ENCODE measurements at places on chromosomes 13 and 19.

- peak; percentile 80 for DNase-seq
These were observed 368.4 kb downstream of the KLF12 start for GRCh38 chr13:73765651-73766384.

DNA sequence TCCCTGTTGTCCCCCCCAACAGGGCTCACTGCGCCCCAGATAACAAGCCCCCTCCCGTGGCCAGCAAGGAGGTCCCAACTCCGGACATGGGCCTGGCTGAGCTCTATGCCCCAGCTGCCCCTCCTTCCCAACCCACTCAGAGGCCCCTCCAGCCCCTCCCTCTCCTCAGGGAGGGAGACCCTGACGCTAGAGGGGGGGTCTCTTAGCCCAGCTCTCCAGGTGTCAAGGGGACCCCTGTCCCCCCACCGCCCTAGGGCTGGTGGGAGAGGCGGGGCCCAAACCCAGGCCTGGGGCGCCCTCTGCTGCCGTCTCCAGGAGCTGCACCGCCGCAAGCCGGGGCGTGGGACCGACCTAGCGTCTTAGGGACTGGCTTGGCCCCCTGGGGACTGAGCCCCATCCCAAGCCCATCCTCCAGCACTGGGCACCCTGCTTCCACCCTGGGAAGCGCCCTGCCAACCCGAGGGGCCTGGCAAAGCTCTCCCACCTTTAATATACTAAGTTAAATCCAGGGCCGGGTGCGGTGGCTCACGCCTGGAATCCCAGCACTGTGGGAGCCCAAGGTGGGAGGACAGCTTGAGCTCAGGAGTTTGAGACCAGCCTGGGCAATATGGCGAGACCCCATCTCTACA is 1.4 kb downstream of the GRIN3B start:
- no peak for DNase-seq

DNA sequence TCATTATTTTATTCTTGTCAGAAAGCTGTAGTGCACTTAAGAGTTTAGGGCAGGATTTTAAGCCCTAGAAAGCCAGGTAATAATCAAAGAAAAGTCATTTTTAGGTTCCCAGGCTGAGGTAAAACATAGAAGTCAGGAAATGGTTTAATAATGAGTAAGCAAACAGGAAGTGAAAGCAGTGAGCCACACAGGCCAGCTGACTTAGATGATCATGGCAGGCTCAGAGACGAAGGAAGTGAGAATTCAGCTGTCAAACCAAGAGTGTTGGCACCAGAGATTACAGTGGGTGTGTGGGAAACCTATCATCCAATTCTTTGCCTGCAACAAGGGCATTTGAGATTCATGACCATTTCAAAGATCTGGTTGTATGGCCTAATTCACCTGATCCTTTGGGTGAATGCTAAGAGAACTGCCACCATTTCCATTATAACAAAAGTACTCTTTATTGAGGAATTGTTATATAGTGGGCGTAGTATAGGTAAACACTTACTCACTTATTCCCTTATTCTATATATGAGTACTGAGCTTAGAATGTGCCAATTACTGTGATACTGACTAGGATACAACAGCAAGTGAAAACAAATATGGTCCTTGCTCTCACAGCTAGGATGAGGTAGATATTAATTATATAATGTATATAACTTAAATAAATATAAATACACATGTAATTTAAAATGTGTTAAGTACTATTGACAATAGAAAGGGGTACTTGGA is 103.7 kb upstream of the EDNRB start:
- DNase-seq = no peak

- no peak for DNase-seq
These were observed 14.9 kb downstream of the ZNF283 start for GRCh38 chr19:43842007-43842406.

DNA sequence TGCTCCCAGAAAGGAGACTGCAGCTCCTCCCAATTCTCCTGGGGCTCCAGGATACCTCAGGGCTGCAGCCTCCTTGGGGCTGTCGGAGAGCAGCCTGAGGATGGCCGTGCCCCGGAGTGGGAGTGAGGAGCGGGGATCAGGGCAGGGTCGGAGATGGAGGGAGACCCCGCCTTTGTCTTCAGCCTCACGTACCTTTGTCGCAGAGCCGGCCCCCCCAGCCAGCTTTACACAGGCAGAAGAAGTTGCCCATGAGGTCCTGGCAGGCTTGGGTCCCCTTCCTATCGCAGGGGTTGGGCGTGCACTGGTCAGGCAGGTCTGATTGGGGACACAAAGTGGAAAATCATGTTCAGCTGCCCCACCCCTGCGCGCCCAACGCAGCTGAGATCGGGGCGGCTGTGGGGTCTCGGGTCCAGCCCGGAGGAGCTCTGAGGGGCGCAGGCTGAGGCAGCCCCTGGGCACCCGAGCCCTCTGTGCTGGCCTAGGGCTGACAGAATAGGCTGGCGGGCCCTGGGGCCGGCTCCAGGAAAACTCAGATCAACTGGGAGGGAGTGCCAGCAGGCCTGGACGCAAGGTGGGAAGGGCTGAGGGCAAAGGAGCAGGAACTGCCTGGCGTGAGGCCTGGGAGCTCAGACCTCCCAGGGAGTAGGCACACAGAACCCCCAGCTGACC is 24.2 kb downstream of the GAS6 start:
- no peak for DNase-seq

GRCh38 chr13:40235160-40235796 is 431.2 kb downstream of the FOXO1 start:
- no peak for DNase-seq

DNA sequence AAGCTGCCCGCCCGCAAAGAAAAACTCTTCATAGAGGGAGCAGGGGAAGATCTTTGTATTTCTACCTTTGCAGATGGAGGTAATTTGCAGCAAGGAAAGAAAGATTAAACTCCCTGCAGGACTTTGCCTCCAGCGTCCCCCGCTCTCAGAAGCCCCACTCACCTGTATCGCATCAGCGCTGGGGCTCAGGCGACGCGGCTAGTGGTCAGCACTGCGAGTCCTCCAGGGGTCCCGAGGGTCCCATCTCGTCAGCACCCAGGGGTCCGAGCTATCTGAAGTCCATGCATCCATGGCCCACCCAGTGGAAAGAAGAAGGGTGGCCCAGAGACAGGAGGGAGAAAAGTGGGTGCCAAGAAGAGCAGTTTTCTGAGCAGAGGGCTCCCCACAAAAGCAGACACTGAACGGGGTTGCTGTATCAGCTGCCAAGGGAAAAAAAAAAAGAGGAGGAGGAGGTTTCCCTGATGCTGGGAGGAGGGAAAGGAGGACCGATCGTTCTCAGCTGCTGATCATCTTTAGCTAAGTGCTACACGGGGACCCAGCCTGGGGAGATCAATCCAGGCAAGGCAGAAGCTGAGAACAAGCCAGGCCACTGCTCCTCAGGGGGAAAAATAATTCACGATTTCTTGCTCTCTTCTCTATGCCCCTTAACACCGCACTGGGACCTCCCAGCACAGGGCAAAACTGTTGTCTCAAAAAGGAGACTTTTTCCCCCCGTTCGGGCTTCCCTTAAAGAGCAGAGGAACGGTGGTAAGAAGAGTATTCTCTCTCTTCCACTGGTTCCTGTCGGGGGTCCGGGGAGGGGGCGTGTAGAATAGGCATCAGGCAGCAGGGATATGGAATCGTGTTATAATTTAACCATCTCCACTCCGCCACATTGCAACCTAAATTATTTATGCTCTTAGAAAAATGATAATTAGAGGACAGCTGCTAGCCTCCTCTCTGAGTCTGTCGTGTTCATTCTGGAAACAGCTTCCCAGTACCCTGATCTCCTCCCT is 117.7 kb upstream of the CACNA1A start:
- no peak for DNase-seq

- DNase-seq = no peak
These were observed 58.5 kb upstream of the ZDHHC20 start for GRCh38 chr13:21517576-21517975.

GRCh38 chr13:34162544-34162933 is 344.6 kb downstream of the RFC3 start:
- DNase-seq = no peak

GRCh38 chr13:42617221-42617620 is 43.3 kb downstream of the TNFSF11 start:
- DNase-seq = no peak

DNA sequence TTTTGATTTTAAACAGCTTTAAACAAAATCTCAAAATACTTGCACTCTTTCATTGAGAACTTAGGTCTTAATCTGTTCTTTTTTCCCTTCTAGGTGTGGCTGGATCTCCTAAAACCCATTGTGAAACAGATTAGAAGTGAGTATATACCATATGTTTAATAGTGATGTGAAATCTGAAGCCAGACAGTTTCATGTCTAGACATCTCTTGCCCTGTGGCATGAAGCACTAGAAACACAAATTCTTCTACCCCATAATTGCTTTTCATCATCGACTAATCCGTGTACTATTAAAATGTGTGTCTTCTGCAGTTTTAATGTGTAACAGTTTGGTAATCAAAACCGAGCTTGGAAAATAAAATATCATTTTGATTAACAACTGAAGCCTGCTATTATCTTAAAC is 188.2 kb upstream of the RNF113B start:
- no peak for DNase-seq

DNA sequence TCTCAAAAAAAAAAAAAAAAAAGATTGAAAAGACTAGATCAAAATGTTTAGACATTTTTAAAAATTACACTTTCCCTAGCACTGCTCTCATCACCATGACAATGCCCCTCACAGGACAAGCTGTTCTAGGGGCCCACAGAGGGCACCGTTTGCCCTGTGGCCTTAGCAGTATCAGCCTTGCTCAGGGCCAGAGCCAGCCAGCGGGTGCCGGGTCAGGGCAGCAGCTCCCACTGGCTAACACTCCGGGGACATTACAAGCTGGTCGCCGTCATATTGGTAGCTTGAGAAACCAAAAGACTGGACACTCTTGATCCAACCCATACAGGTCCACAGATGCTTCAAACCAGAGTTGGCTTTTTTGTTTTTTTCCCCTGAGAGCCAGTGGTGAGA is 18.0 kb downstream of the CAPN12 start:
- no peak for DNase-seq

- no peak for DNase-seq
These were observed 81.9 kb downstream of the SLC6A16 start for GRCh38 chr19:49243129-49243528.

DNA sequence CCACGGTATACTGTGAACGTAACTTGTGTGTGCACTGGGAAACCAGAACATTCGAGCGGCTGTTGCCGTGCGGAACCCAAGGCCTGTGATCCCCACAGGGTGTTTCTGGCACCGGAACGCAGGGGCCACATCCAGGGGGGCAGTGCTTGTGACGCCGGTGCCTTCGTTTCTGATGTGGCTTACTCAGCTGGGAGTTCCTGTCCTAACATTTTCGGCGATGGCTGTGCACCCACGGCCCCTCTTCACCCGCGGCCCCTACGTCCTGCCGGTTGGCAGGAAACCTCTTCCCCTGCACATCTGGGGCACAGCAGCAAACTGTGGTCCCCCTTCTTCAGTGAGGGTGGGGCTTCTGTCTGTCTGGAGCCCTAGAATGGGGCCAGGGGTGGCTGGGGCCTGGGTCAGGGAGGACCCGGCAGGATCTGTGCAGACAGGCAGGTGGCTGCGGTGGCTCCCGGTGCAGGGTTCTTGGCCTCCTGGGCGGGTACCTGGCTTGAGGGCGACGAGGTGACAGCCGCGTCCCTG is 26.2 kb downstream of the CSNK1G2 start:
- no peak for DNase-seq

DNA sequence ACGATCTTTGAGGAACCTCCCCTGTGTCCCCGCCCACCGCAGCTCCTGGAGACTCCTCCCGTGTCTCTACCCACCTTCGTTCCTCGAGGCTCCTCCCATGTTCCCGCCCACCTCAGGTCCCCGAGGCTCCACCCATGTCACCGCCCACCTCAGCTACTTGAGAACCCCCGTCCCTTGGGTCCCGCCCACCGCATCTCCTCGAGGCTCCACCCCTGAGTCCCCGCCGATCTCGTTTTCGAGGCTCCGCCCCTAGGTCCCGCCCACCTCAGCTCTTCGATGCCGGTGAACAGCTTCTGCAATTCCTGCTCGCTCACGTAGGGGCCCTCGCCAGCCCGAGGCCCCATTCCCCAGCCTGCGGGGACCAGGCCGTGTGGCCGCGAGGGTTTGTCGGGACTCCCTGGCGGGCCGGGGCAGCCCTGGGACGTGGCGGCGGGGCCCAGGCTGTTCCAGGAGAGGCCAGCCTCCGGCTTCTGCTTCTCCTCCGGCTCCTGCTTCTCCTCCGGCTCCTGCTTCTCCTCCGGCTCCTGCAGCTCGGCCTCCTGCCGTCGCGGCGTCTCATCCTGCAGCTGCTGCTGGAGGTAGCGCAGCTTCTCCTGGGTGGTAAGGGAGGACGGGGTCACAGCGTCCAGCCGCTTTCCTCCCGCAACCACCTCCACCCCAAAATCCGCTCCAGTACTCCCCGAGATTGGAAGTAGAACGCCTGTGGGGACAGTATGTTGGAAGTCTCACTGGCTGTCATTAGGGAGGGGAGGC is 16.7 kb downstream of the TSKS start:
- no peak for DNase-seq

GRCh38 chr13:112999414-113000177 is 30.6 kb downstream of the MCF2L start:
- DNase-seq = no peak

- no peak for DNase-seq
These were observed 3.7 kb upstream of the CLPTM1 start for GRCh38 chr19:44951179-44952159.

DNA sequence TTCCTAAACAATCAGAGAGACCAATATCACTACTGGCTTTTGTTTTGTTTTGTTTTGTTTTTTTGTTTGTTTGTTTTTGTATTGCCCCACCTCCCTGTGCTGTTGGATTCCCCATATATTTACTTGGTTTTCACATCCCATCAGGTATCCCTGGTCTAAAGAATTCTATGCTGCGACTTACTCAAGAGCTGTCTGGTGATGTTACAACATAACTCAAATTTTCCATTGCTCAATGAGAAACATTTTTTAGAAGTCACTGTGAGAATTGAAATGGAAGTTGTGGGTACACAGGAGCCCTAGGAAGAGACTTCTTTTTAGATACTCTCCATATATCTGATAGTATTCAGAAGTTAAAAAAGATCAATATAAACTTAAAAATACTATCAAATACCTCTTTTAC is 181.4 kb downstream of the KLF5 start:
- DNase-seq = no peak

GRCh38 chr13:38647312-38647711 is 39.6 kb upstream of the FREM2 start:
- DNase-seq = no peak

- DNase-seq = no peak
These were observed 321.1 kb upstream of the EDNRB start for GRCh38 chr13:78239714-78240113.

Data from NCI-H1436 treated with DMSO at 0.1 percent for 48 hours (cell line).